CD4-positive, alpha-beta T cell treated with Interleukin-6 for 4 hours (primary cell): ENCODE measurements at places on chromosomes 3 and 15.

- DNase-seq = no peak
Observed at GRCh38 chr15:30889196-30889595, 14.5 kb upstream of the FAN1 start.

- DNase-seq = no peak
Observed at GRCh38 chr3:138136201-138136600, 4.0 kb upstream of the A4GNT start.

- peak; percentile 50 for DNase-seq
Observed at GRCh38 chr3:56890448-56891091, 88.8 kb upstream of the ARHGEF3 start.

GRCh38 chr15:40427188-40427587 lies 13.6 kb upstream of the BAHD1 start:
- DNase-seq = no peak

GRCh38 chr3:143140550-143140949 lies 21.0 kb downstream of the CHST2 start:
- no peak for DNase-seq

GRCh38 chr3:150252462-150252861 lies 155.6 kb upstream of the TSC22D2 start:
- DNase-seq = no peak

DNA sequence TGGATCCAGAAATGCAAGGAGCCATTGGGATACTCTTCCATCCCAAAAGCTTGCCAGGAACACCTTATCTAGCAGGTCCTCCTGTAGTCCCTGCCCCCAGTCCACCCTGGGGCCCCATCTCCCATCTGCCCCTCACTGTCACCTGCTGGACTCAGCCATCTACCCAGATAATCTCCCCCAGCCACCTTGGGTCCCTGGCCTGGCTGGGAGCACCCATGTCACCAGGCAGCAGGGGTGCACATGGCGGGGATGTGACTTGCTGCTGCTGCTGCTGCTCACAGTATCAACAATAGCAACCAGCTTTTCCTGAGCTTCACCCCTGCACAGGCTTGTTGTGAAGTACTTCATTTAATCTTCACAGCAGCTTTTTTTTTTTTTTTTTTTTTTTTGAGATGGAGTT lies 12.6 kb downstream of the PTH1R start:
- DNase-seq = no peak

DNA sequence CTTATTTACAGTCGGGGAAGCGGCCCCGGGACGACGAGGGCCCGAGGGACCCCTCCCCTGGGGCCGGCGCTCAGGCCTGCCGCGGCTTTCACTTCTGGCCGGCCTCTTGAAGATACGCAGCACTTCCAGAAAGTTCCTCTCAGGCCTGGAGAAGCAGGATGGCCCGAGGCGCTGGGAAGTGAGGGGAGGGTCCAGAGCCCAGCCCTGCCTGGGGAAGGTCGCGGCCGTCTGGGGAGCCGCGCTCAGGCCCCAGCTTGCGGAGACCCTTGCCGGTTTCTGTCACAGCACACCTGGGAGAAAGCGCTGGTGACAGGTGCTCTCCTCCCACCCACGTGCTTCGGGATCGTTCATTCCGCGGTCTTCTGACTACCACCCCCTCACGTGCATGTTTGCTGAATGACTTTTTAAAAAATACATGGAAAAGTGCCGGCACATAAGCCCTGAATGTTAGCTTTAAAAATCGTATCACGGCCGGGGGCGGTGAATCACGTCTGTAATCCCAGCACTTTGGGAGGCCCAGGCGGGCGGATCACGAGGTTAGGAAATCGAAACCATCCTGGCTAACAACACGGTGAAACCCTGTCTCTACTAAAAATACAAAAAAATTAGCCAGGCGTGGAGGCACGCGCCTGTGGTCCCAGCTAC lies 727 bp upstream of the TM2D3 start:
- peak; percentile 10 for DNase-seq

- DNase-seq = no peak
Observed at GRCh38 chr15:78564743-78565096, 600 bp upstream of the CHRNA5 start.
